Naive B cell (primary cell): ENCODE measurements at places on chromosomes 2 and 18.

GRCh38 chr2:169478339-169478738 is 955 bp upstream of the BBS5 start:
- H3K36me3 ChIP-seq = no peaks in the 10 kb centered on the region
- peaks cover 8% of the 10 kb centered on the region for H3K4me1 ChIP-seq

DNA sequence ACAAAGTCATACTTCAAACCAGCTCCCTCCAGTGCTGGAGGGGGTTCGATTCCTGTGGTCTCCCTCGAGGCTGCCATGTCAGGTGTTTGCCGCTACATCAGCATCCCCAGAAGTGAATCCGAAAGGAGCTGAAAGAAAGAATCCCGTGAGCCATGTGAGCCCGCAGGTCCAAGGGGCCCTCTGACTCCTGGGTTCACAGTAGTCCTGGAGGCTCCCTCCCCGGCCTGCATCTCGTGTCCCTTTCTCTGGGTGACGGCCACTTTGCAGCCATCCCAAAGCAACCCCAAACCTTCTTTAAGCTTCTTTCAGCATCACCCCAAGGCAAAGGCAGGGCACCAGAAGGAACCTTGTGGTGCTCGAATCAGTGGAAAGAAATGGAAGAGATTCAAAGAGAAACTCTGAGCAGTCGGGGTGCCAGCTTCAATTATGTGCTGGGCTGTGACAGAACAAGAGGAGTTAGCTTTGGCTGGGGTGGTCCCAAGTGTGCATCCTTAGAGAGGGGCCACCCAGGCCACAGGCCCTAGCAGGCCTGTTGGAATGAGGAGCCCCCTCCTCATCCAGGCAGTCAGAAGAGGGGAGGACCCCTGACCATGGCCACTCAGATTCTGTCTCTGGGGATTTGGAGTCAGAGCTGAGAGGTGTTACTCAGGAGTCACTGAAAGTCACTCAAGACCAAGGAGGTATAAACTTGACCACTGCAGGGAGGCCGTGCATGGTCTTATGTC is 59.7 kb downstream of the CIB4 start:
- no peak overlapping the region for H3K4me3 ChIP-seq
- no peaks in the 10 kb centered on the region for H3K36me3 ChIP-seq
- no peak overlapping the region for H3K27ac ChIP-seq
- no peak for DNase-seq
- H3K4me1 ChIP-seq = no peaks in the 10 kb centered on the region

GRCh38 chr2:178205853-178206521 is 11.7 kb downstream of the OSBPL6 start:
- no peaks in the 10 kb centered on the region for H3K4me1 ChIP-seq
- H3K36me3 ChIP-seq = no peaks in the 10 kb centered on the region
- DNase-seq = no peak
- peaks cover 21% of the 10 kb centered on the region for H3K27me3 ChIP-seq
- H3K4me3 ChIP-seq = no peak overlapping the region

DNA sequence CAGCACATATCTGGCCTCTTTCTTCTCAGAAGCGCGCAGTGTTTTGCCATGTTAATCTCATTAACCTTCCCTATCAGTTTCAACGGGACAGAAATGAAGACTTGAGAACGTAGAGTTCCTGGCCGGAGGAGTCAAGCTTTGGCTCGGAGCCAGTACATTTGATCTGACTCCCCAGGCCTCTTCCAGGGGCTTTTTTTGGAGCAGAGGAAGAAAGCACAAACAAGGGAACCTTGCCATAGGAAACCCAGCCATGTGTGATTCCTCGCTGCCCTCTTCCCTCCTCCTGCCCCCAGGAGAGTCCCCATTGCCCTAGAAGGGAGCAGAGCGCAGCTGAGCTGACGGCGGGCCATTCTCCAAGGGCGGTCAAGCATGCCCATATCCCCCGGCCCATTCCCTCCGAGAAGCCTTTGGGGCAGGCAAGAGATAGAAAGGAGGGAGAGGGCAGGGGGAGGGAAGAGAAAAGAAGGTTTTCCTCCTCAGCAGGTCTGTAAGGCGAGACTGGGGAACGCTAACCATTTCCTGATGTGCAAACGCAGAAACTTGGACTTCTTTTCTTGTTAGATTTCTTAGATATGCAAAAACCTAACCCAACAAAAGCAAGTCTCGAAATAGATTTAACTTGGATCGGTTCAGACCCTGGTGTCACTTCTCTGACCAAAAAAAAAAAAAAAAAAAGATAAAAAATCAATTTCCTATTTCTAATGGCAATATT is 63.7 kb upstream of the POU3F3 start:
- H3K27me3 ChIP-seq = peaks cover 12% of the 10 kb centered on the region
- H3K4me1 ChIP-seq = no peaks in the 10 kb centered on the region
- no peak for DNase-seq
